ENCODE measurements at places on chromosomes 5 and 9.

DNA sequence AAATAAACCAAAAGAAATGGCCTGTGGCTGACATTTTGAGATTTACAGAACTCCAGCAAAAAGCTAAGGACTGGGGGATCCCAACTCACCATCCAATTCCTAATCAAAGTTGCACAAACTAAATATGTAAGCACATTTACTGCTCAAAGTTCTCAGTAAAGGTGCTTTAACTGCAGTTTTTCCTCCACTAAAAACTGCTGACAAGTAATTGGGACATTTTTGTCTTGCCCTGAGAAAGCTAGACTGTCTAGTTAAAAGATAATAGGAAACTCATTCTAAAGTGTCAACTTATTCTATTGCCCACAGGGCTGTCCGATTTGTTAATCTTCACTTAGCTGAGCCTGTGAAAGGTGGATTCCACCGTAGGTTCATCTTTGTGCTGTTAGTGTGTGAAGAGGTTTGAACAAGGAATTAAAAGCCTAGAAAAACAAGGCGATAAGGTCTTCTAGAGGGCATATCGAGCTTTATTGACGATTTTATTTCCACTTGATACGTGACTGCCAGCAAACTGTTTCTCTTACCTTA, 1.0 kb downstream of the DOCK8 start:
- no peak for DNase-seq

GRCh38 chr9:94672811-94673487, 33.6 kb upstream of the FBP1 start:
- DNase-seq, result no peak

DNA sequence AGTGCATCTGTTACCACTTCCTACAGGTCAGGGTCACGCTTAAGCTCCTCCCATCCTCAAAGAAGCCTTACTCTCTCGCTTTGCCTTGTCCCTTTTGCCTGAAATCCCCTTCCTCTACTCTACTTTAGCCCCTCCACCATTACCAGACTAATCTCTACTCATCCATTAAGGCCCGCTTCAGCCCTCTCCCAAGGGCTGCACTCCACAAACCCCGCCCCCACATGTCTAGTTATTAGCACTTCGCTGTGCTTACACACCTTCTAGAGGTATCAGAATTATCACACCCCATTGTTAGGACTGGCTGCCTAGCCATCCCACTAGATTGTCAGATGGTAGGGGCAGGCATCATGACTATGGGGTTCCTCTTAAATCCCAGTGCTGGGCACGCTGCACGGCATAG, 565.7 kb upstream of the WWC1 start:
- no peak for DNase-seq

DNA sequence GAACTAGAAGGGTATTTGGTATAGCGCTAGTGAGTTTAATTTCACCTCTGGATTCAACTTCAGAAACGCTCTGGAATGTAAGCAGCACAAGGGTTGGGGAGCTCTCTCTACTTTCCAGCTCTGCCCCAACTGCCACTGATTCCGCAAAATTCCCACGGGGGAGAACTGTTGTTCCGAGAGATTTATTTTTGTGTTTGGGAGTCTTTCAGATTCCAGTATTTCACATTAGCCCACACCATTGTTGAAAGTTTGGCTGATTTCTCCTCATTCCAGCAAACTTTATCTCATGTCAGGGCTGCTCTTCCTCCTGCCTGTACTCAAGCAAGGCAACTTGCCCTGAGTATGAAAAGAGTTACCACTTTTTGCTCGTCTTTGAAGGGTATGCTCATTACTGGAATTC, 198.5 kb upstream of the EGFLAM start:
- DNase-seq, result no peak

- peak; percentile 81 for DNase-seq
Observed at GRCh38 chr9:130444565-130445221, at the start of gene ASS1. ASS1 (plus strand) TSS chr9:130444961; CDS start chr9:130452229, 7,268 bp downstream.

GRCh38 chr9:89822996-89823395, 218.2 kb downstream of the GADD45G start:
- no peak for DNase-seq

DNA sequence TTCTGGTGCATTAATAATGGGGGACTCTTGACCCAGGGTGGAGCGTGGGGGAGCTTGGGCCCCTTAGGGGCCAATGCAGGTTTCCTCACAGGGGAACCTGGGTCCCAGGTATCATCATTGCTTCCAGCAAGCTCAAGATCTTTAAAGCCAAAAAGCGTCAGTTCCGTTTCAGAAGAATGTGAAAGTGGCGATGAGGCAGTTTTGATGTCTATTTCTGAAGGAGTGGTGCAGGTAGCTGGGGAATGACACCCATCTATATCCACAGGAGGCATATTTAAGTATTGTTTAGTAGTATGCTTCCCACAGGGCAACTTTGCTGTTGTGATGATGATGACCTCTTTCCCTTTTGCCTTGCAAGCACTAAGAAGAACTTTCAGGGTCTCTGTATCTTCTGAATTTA, 10.8 kb downstream of the ANKRD34B start:
- DNase-seq, result no peak

GRCh38 chr9:27088981-27089380, 20.0 kb upstream of the TEK start:
- DNase-seq, result no peak

DNA sequence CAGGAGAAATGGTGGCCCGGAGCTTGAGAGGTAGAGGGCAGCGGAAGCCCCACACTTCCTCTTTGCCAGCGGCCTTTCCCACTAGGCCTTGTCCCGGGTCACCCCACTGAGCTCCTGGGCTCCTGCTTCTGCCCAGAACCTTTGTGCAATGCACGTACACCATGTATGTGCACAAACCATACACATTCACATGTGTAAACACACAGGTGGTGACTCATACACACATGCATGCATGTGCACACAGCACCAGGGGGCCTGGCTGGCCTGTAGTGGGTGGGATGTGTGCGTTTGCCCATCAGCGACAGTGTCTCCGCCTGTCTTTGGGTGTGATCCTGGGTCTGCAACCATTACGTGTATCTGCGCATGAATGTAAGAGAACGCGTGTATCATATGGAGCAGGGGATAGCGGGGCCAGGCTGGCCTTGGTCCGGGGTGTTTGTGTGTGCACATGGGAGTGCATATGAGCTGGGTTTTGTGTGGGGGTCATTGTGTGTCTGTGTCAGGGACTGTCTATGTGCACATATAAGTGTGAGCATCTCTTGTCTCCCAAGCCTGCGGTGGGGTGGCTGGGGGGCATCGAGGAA, 43.7 kb downstream of the PSD2 start:
- DNase-seq, result no peak

GRCh38 chr5:40401284-40402006, 278.3 kb upstream of the PTGER4 start:
- DNase-seq, result no peak

GRCh38 chr5:168227001-168227400, 64.4 kb upstream of the WWC1 start:
- no peak for DNase-seq

- DNase-seq, result no peak
Observed at GRCh38 chr5:135242021-135242865, 156.8 kb downstream of the MACROH2A1 start.

DNA sequence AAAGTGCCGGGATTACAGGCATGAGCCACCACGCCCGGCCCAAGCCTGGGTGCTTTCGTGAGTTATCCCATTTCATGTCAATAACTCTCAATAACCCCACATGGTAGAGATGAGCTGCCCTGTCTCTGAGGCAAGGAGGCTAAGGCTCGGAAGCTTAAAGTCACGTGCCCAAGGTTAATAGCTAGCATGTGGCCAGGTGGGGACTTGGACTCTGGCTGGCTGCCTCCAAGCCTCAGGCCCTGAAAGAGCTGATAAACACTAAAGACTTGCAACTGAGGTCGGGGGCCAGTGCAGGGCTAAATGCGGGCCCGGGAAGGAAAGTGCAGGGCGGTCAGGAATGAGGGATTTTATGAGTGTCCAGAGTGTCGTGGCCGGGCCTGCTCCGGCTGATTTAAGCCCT, 30.9 kb upstream of the BARHL1 start:
- no peak for DNase-seq

- DNase-seq, result no peak
Observed at GRCh38 chr5:150510460-150511263, 2.7 kb downstream of the NDST1 start.

- no peak for DNase-seq
Observed at GRCh38 chr9:114053246-114054005, 24.7 kb downstream of the AMBP start.

DNA sequence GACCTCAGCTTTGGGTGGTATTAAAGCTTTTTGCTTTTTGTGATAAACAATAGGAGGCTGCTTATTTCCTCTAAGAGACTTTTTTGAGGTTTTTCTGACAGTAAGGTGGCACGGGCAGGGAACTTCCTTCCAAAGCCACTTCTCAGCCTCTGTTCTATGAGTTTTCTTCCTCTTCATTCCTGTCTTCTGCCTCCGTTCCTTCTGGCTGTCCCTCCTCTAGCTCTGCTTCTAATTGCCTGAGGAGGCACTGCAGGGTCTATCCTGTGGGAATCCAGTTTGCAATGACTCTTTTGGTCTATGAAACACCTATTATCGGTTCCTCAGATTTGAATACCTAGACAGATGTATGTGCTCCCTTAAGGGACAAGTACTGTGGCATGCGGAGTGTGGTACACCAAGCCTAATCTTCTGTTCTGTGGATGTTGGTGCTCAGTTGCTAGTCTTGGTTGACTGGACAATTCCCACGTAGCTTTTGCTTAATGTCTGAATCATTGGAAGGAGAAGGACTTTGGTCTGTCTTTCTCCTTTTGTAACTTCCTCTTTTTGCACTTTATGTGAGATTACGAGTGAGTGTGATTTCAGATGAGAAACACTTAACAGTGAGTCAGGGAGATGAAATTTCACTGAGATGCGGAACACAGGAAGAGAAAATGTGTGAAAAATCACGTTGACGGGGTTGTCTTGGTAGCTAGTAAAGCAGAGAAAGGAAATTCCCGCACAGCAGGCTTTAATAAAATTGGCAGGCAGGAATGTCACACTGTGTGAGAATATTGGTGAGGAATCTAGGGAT, 305.2 kb downstream of the EFNA5 start:
- no peak for DNase-seq

- no peak for DNase-seq
Observed at GRCh38 chr5:158198636-158199035, 339.7 kb upstream of the CLINT1 start.

DNA sequence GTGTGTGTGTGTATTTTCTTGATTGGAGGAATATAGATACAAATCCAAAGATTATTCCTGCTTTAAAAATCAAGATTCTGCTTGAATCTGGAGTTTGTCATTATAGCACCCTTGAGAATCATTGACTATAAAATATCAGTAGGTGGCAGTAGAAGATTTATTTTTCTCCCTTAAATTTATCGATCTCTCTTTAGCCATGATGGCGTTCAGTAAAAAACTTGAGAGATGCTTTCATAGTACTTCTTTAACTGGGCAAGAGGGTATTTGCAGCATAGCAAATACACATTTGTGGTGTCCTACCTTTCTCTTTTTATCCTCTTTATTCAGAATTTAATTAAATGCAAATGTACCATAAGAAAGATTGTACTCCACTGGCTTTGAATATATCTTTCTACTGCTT, 307.7 kb downstream of the ADGRV1 start:
- DNase-seq, result no peak

DNA sequence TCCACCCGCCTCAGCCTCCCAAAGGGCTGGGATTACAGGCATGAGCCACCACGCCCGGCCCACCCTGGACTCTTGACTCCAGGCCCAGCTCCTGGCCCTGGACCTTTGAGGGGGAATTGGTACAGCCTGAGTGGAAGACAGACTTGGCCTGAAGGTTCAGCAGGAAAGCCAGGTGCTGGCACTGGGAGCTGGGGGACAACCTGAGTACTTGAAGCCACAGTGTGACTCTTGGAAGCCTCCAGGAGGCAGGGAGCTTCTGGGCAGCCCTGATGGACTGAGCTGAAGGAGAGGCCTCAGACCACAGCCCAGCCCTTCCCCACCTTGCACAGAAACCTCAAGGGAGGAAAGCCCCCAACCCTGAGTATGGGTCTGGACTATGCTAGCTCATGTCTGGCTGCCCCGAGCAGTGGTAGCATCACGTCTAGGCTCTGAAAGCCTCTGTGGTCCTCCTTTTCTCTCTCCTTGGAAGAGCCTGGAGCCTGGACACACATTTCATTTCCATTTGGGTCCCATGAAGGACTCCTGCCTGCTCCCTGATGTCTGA, 54.1 kb downstream of the RASGEF1C start:
- no peak for DNase-seq

GRCh38 chr5:150946351-150946905, 41.6 kb upstream of the ZNF300 start:
- DNase-seq, result no peak

DNA sequence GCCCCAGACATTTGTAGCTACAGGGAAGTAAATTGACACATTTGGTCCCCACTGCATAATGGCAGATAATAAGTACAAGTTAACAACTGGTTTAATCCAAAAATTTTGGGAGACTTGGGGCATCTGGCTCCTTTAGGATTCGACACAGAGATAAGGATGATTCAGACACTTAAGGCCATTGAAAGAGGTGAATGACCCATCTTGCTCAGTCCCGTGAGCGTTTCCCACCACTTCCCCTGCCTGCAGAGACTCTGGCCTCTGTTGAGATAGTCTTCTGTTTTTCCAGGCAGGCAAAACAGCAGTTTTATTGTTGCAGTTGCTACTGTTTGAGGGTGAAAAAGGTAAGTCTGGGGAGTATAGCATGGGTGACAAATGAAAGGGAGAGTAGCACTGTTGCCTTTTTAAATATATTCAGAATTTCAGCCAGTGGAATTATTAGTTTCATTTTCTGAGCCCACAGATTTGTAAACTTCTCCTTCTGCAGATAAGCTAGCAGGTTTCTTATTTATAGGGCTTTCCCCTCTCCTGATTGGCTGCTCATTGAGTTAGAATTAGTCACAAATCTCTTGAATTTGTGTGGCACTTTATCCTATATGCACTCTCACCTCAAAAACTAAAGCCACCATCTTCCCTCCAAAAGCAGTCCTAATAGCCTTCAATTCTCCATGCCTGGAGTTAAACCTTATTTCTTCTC, 19.3 kb downstream of the ACO1 start:
- no peak for DNase-seq

DNA sequence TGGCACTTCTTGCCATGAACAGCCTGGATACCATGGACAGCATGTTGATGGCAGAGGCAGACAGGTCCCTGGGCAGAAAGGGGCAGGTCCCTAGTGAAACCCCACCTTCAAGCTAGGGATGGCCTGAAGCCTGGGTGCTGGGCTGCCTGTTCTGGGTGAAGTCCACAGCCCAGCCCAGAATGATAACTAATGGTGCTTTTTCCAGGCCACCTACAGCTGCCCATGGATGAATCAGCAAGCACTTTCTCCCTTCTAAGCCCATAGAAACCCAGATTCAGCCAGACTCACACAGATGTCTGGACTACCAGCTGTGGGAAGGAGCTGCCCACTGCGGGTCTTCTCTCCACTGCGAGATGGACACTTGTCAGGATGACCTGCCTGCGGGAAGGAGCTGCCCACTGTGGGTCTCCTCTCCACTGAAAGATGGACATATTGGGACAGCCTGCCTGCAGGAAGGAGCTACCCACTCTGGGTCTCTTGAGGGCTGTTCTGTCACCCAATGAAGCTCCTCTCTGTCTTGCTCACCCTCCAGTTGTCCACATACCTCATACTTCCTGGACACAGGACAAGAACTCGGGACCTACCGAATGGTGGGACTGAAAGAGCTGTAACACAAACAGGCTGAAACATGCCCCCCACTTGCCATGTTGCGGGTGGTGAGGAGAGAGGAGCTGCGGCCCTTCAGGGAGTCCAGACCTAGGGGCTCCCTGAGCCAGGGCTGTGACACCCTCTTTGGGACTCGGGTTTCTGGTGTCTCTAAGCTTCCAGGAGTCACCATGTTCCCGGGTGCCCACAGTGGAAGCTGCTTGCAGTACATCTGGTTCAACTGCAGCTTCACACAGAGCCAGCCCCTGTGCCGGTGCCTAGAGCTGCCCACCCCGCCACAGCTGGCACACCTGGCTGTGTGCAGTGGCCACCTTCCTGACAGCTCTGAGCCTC, 60.7 kb upstream of the SYNPO start:
- peak; percentile 0 for DNase-seq

Data from nephron progenitor cell (in vitro differentiated cells).